Activated T-cell treated with anti-CD3 and anti-CD28 coated beads, Interleukin-2, amount 50 U/mL, for 72 hours (primary cell): ENCODE measurements at places on chromosomes 3 and 15. TPM values are rescaled to one million over a fixed set of nuclear protein-coding genes. Genes with fewer than 3 reads are reported as not detected.

DNA sequence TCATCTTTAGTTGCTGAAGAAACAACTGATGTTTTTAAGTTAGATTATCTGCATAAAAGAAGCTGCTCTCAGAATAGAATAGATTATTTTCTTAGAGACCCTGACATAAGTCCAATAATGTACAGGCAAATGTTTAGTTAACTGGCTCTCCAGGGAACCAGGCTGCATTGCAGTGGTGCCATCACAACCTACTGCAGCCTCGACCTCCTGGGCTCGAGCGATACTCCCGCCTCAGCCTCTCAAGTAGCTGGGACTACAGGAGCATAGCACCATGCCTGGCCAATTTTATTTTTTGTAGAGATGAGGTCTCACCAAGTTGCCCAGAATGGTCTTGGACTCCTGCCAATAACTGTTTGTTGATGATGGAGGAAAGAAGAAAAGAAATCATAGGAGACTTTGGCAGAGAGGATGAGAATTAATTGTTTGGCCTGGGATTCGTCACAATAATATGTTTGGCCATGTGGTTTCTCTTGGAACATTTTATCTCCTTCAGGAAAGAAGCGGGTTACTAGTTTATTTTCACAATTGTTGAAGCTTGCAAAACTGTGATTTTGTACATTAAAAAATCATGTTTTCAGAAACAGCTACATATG lies 429.2 kb downstream of the CADM2 start:
- H3K27me3 ChIP-seq, result no peaks in the 10 kb centered on the region
- H3K4me3 ChIP-seq, result no peak overlapping the region
- H3K36me3 ChIP-seq, result no peaks in the 10 kb centered on the region
- H3K27ac ChIP-seq, result no peak overlapping the region

DNA sequence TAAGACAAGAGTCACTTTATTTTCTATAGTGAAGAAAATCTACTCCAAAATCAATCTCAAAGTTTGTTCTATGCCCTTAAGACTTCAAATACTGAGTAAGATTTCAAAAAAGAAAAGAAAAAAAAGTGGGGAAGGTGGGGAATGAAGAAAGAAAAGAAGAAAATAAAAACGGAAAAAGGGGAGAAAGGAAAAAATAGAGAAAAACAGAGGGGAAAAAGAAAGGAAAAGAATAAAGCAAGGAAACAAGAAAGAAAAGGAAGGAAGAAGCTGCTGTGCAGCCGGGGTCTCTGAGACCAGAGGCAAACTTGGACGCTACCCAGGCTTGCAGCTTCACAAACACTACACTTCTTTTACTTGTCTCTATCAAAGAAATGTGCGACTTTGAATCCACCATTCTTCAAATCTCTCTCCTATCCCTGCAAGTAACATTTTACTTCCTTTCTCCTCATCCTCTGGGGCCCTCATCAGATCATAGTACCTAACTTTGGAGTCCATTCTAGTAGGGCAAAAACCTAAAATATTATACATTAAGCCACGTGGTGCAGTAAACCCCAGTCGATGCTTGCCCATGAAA lies 279.8 kb downstream of the FOXP1 start:
- no peak for DNase-seq
- H3K27ac ChIP-seq, result peak overlapping the region; percentile 100
- peaks cover 99% of the 10 kb centered on the region for H3K4me1 ChIP-seq
- no peaks in the 10 kb centered on the region for H3K27me3 ChIP-seq

GRCh38 chr15:87954793-87955192 lies 301.7 kb downstream of the NTRK3 start:
- H3K4me1 ChIP-seq, result no peaks in the 10 kb centered on the region
- H3K27me3 ChIP-seq, result no peaks in the 10 kb centered on the region
- no peaks in the 10 kb centered on the region for H3K36me3 ChIP-seq
- H3K27ac ChIP-seq, result no peak overlapping the region

DNA sequence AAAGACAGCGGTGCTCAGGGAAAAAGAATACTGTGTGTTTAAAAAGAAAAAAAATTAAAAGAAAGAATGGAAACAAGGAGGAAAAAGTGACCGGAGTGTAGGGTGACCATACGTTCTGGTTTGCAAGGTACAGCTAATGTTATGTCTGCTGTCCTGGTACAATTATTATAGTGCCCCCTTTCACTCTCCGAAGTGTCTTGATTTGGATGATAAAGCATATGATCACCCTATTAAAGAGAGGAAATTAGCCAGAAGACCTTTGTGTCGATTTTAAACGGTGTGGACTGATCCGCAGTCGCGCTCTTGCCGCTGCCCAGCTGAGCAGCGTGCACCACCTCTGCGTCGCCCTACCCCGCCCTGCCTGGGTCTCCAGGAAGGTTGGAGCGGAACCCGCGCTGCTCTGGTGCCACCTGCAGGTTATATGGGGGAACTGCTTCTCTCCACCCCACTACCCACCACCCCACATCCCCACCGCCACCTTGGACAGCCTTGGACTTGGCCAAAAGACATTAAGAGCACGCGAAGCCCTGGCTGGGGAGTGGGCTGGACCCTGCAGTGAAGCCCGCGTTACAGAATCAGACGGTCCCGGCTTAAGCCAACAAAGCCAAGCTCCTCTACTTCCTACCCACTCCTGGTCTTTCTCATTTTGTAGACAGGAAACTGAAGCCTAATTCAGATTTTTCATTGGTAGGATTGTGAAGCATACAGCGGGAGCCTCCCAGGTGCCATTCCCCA lies 41.2 kb upstream of the UBE2Q2 start:
- H3K4me3 ChIP-seq, result peak overlapping the region; percentile 63
- peaks cover 48% of the 10 kb centered on the region for H3K27me3 ChIP-seq
- no peaks in the 10 kb centered on the region for H3K36me3 ChIP-seq
- peak; percentile 85 for DNase-seq
- no peak overlapping the region for H3K27ac ChIP-seq

The GXYLT2 gene
- total RNA-seq, result 0.23 TPM
